NCI-H526 treated with DMSO at 0.1 percent for 48 hours (cell line): ENCODE measurements at places on chromosomes 2 and 18.

DNA sequence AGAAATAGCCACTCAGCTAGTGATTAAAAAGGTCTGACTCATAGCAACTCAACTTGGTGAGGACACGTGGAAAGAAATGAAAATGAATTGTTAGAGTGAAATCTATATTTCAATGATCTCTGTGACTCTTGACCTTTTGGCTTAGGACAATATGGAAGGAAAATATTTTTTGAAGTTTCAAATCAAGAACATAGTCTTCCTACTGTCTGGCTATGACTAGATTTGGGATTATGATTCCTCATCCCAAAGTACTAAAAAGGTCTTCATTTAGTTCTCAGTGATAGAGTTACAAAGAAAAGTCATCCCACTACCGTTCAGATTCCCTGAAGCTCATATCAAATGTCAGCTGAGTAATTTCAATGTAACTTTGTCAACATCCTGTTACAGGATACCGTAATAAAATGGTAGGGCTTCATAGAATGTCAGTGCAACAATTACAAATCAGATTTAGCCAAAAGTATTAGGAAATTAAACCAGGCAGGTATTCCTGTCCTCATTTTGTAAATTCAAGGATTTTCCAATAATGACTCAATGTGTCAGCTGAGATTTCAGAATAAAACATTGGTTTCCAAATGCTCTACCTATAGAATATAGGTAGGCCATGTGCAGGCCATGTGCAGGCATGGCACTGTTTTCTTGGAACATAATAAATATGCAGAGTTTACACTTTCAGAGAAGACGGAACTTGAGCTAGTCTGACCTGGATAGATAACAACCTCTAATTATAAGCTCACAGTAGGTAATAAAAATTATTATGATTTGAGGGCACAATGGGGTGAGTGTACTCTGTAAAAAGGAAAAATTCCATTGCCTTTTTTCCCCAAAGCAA is 36.0 kb downstream of the ANKRD29 start:
- no peak for DNase-seq

DNA sequence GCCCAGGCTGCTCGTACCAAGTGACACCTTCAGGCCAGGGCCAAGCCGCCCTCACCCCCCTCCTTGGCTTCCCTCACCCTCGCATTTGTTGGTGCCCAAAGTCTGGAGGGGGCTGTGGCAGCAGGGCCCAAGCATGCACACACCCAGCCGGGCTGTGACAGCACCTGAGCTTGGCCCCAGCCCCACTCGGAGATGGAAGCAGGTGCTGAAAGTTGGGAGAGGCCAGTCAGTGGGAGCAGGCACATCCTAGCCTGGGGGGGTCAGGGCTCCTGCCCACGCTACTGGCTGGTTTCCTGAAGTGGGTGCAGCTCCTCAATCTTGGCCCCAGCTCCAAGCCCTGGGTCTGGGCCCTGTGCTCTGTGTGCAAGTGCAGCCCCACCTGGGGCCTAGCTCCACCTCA is 228.0 kb downstream of the RDH14 start:
- DNase-seq: no peak

- DNase-seq: no peak
These were observed 7.4 kb downstream of the MCEE start for GRCh38 chr2:71122387-71123298.

DNA sequence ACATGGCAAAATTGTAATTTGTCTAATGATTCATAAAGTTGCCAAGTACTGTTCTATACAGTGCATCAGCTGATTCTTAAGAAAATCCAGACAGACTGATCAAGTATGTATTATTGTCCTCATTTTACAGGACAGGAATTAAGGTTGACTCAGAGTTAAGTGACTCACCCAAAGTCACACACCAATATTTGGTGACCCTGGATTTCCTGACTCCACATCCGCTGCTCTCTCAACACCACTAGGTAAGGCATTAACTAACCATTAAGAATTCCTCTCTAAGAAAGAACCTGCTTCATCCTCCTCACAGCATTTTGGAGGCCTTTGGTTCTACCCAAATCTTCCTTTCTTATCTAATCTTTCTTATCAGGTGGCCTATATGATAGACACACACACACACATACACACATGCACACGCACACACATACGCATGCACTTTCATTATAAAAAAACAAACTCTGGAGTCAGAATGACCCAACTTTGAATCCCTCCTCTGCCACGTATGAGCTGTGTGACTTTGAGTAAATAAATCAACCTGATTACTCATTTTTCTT is 150.8 kb downstream of the ANKRD44 start:
- no peak for DNase-seq

DNA sequence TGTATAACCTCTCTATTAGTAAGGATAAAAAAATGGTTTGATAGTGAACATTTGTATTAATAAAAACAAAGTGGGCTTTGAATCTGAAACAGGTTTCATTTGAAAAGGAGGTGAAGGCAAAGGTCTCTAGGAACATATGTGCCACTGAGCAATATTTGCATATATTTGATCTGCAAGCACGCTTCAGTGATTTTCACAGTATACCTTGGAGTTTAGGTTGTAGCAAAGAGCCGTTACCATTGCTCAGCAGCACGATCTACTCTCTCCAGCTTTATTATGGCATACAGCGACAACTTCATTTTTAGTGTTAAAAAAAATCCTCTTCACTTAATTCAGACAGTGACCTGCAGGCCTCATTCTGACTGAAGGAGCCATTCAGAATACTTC is 75.8 kb upstream of the ZEB2 start:
- DNase-seq: peak; percentile 91

DNA sequence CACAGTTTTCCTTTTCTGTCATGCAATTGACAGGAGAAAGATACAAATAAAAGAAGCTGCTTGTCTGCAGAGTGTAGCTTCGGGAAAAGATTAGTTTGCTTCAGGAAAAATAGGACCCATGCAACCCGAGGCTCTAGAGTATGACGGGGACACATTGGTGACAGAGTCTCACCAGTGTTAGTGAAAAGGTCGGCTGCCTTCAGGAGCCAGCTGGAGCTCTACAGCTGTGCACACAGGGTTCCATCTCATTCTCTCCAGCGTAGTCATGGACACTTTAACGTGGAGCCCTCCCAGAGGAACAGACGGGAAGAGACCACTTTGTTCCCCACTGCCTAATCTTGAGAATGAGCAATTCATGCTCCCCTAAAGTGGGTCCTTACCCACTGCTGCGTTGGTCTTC is 42.9 kb downstream of the FECH start:
- DNase-seq: no peak

- no peak for DNase-seq
These were observed 2.6 kb downstream of the PMAIP1 start for GRCh38 chr18:59902131-59902992.

DNA sequence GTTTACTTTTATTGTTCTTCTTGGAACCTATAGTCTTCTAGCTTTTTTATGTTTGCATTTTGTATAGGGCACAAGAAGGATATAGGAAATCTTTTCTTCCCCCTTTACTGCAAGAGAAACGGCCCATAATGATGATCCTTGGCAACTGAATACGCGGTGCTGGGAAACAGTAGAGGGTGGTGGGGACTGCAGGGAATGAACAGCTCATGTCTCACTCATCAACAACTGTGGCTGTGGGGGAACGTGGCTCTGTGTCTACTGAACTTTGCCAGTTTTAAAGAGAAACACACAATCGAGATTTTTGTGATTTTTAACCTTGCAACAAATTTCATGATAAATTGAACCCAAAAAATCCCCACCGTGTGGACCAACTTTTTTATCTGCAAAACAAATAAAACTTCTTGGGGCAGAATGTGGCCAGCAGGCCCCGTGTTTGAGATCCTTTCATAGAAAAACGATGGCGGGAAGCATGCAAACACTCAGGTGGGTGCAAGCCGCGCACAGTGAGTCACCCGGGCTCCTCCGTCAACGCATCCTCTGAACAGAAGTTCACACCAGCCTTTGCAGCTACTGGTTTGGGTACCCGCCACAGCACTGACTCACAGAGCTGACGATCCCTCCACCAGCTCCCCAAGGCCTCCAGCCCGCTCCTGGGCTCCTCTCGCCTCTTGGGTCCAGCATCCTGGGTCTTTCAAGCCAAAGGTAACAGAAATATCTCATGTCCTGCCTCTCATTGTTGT is 149.3 kb downstream of the COL6A3 start:
- DNase-seq: no peak

GRCh38 chr2:233385489-233386044 is 31.3 kb downstream of the DGKD start:
- DNase-seq: no peak

DNA sequence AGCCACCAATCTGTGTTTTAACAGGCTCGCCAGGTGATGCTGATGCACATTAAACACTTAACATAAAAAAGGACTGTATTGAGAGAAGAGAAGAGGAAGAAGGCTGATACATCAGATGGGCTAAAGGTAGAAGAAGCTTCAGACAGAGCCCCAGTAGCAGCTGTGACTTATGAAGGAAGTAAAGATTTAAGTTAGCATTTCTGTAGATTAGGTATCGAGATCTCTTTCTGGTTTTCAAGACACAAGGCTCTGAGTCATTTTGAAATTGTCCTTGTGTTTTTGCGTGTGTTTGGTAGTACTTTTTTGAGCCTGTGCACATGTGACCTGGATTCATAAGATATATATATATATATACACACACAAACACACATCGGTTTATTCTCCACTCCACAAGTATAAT is 40.6 kb upstream of the GCFC2 start:
- DNase-seq: no peak
